ENCODE measurements at places on chromosomes 6 and 20. TPM values are rescaled to one million over a fixed set of nuclear protein-coding genes. Genes with fewer than 3 reads are reported as not detected.

The PDYN gene
- total RNA-seq: not detected

The SLC17A3 gene
- total RNA-seq: not detected

The NPBWR2 gene
- not detected for total RNA-seq

The OR2B2 gene
- total RNA-seq: not detected

The ARMH2 gene
- 7.1 TPM for total RNA-seq

The CNR1 gene
- total RNA-seq: 1.1 TPM

The BTN2A1 gene
- total RNA-seq: 59.0 TPM

The RIMS4 gene
- total RNA-seq: not detected

The ZDHHC14 gene
- total RNA-seq: 1.9 TPM

The KIF13A gene
- total RNA-seq: 0.81 TPM

The LHFPL5 gene
- total RNA-seq: not detected
